CD4-positive, alpha-beta T cell (primary cell): ENCODE measurements at places on chromosomes 2 and 18. TPM values are rescaled to one million over a fixed set of nuclear protein-coding genes. Genes with fewer than 3 reads are reported as not detected.
A peak's percentile ranks its signal among the peaks of the same experiment; 100 is the strongest.

DNA sequence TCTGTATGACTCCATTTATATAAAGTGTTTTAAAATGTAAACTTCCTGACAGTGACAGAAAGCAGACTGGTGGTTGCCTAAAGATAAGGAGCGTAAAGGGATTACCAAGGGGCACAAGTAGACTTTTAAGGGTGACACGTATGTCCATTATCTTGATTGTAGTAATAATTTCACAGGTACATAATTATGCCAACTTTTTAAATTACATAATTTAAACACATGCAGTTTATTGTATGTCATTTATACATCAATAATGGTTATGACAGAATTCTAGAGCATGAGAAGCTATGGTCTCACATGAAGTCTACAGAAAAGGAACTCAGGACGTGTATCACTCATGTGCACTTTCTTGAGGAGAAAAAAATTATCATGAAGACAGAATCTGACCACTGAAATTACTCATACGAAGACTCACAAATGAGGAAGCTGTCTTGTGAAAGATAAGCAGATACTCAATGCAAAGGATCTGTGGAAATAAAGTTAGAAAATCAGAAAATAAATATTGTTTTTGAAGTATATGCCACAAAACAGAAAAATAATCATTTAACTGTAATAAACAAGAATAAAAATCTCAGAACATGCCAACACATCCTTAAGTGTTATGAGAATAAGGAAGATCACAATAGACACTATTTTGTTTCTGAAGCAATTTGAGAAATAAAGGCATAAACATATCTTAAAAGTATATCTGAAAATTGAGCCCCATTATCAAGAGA lies 84.4 kb downstream of the TMEM131 start:
- no peak for DNase-seq

GRCh38 chr2:30958918-30959265 lies 151.6 kb upstream of the CAPN13 start:
- DNase-seq = no peak

Gene AMER3
- total RNA-seq = not detected

Gene UGT1A4
- total RNA-seq = not detected

- DNase-seq = no peak
Measured at GRCh38 chr2:204152616-204153015, 216.1 kb downstream of the ICOS start.

Gene CCDC102B
- 2.6 TPM for total RNA-seq

GRCh38 chr2:112938904-112939303 lies 27.9 kb downstream of the IL37 start:
- no peak for DNase-seq

- no peak for DNase-seq
Measured at GRCh38 chr2:88538362-88538917, 85.9 kb upstream of the FOXI3 start.

DNA sequence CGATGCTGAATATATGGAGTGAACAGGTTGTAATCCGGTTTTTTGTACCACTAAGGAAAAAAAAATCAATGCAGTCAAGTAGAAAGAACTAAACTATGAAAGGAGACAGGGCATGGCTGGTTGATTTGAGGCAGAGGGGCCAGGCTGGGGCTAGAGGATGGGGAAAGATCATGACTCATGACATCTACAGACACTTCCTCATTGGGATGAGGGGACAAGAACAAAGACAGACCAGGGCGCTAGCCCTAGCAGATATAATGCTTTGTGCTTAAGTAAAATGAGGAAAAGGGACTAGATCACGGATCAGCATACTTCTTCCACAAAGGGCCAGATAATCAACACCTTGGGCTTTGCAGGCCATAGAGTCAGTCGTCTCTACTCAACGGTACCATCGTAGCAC lies 55.8 kb downstream of the ST6GAL2 start:
- no peak for DNase-seq

- DNase-seq = peak; percentile 13
Measured at GRCh38 chr2:100819370-100820272, at the start of gene NPAS2. NPAS2 (plus strand) TSS chr2:100820139; CDS start chr2:100904755, 84,616 bp downstream.

Gene IL1RN
- total RNA-seq = 0.58 TPM

GRCh38 chr2:86049529-86049928 lies 56.2 kb downstream of the POLR1A start:
- DNase-seq = no peak

GRCh38 chr2:127201452-127201851 lies 18.6 kb downstream of the CYP27C1 start:
- DNase-seq = no peak

DNA sequence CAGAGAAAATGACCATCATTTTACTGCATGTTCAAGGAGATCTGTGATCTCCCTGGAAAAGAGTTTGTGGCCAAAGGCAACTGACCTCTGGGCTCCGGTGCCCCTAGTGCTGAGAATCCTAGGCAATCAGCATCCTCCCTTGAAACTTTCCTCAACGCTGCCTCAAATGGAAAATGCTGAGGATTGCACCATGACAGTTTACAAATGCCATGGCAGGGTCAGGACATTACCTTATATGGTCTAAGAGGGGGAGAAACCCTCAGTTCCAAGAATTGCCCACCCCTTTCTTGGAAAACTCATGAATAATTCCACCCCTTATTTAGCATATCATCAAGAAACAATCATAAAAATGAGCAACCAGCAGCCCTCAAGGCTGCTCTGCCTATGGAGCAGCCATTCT lies 48.3 kb downstream of the ALPK2 start:
- DNase-seq = no peak

DNA sequence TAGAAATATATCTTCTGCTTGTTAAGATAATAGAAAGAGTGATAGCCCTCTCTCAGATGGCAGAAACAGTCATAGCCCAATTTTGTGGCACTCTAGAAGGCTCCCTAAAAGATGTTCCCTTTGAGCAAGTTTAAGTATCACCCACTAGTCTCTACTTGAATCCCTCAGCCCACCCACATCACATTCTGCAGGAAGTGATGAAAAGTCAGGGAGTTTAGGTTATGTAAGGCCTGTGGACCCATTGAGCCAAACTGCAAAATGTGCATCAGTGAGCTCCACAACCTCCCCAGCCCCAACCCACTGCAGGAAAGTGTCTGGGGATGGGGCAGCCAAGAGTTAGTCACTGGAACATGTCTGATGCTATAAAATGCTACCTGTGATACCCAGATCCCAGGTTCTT lies 25.6 kb downstream of the ANKRD44 start:
- no peak for DNase-seq
